ENCODE measurements at places on chromosomes 12 and 14. TPM values are rescaled to one million over a fixed set of nuclear protein-coding genes. Genes with fewer than 3 reads are reported as not detected.
A peak's percentile ranks its signal among the peaks of the same experiment; 100 is the strongest.

The PRH2 gene
- total RNA-seq = not detected

GRCh38 chr14:105500726-105501101 lies 9.7 kb downstream of the TEDC1 start:
- no peak for DNase-seq

DNA sequence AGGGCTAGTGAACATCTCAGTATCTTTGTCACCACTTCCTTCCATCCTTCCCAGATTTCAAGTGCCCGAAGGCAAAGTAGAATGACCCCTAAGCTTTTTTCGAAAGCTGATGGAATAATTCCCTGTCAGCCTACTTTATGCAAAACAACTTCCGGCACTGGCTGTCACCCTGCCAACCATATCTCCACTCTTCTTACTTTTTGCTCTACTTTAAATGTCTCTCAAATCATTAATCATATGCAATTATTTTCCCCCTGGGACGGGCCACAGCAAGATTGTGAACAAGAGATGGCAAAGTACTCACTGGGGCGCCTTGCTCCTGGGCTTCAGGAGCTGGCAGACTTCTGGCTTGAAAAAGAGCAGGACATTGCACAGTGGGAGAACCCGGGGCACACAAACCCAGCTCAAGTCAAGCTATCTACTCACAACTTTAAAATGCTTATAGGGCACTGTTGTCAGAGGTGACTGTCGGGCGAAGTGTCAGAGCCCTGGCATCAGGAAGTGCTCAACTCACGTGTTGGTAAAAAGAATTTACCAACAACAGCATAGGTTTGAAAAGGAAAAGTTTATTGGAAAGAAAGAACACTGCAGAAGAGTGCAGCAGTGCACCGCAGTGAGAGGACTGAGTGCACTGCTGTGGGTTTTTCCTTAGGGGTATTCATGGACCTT lies 373.5 kb downstream of the PAWR start:
- no peak for DNase-seq

The DHRS7 gene
- 68.0 TPM for total RNA-seq

GRCh38 chr14:47240748-47241437 lies 434.5 kb downstream of the MDGA2 start:
- no peak for DNase-seq

- DNase-seq = no peak
These were observed 3.3 kb downstream of the AKT1 start for GRCh38 chr14:104792101-104792884.

GRCh38 chr12:43132291-43132690 lies 419.7 kb downstream of the ADAMTS20 start:
- DNase-seq = no peak

The AMDHD1 gene
- total RNA-seq = 1.4 TPM

DNA sequence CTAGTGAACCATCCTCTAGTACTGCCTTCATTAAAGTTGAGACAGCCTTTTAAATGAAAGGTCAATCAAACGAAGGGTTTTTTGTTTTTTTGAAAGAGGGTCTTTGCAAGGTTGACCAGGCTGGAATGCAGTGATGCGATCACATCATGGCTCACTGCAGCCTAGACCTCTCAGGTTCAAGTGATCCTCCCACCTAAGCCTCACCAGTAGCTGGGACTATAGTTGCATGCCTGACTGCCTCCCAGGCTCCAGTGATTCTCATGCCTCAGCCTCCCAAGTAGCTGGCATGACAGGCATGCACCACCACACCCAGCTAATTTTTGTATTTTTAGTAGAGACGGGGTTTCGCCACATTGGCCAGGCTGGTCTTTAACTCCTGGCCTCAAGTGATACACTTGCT lies 114.6 kb upstream of the SINHCAF start:
- no peak for DNase-seq

- no peak for DNase-seq
These were observed 10.0 kb downstream of the ATP2B1 start for GRCh38 chr12:89698607-89699006.

GRCh38 chr14:57709909-57710308 lies 156.0 kb downstream of the SLC35F4 start:
- DNase-seq = no peak

The BATF gene
- 74.6 TPM for total RNA-seq

GRCh38 chr12:68972595-68972994 lies 39.6 kb upstream of the CPM start:
- DNase-seq = no peak

DNA sequence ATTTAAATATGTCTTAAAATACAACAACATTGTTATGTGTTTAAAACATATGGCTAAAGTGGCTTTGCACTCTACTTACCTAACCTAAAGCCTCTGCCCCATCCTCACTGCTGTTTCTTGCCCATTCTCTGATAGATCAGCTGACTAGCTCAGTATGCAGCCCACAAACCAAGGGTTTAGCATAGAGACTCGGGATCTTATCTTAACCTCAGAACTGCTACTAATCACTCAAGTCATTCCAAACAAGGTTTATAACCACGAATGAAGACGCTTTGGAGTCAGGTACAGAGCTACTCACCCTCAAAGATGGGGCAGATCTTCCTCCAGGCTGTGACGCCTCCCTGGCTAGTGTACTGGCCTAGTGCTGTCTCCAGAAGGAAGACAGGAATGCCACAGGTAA lies 19.3 kb downstream of the SLC6A13 start:
- no peak for DNase-seq

DNA sequence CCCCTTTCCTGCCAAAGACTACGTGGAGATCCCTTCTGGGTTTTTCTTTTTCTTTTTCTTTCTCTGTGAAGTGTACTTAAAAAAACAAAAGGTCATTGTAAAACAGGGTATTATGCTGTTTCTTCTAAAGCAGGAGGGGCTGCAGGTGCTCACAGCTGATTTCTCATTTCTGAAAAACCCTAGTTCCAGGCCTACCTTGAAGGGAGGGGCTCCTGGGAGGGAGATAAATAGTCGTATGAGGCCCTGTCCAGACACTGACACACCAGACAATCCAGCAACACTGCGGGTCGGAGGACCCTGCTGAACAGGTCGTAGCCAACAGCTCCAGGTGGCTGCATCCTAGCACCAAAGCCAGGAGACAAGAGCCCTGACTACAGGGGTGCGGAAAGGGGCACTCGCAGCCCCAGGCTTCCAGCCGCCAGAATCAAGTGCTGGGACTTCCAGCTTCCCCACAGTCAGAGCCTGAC lies 41.1 kb downstream of the PSMA6 start:
- no peak for DNase-seq

DNA sequence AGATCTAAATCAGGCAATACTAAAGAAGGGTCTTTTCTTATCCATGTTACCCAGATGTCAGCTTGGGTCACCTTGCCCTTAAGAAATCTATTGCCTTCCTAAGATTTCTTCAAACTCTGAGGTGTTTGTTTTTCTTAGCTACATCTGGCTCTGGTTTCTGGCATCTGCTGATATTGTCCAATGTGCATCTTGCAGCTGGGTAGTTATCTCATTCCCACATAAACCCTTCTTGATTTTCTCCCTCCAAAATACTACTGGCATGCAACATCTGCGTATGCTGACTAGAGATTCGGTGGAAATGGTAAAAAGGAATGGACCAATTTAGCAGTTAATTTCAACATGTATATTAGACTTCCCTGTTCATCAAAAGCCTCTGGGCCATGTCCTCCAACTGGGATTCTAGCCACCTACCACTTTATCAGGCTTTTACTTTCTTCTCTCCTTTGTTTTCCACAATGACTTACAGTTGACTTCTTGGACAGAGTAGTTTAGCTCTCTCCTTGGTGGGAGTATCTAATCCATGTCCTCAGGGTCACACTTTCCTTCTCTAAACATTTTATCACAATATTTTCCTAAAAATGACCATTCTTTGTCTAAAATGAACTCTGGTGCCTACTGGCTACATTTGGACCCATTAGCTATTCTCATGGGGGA lies 324.8 kb upstream of the FAR2 start:
- DNase-seq = no peak

DNA sequence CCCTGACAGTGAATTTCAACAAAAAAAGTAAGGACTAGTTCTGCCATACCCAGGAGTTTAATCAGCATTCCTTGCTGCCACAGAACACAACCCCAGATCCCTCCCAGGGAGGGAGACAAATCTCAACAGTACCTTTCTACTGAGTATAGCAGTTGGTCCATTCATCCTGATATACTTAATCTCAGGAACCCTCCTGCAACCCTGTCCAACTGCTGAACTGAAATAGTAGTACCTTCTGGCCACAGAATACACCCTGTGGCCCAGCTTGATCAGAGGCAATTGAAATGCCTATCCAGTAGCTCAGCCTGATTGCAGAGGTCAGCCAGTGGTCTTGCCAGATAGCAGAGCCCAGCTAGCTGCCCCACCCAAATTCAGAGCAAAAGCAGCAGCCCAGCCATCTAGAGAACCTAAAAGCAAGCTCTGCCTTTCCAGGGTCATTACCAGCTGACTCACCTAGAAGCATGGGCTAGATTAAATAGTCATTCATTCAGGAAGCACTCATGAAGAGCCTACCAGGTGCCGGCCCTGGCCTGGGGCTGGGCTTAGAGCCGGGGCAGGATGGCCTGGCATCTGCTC lies 40.0 kb upstream of the RHOJ start:
- no peak for DNase-seq

GRCh38 chr14:84482256-84483071 lies 1047.5 kb upstream of the FLRT2 start:
- no peak for DNase-seq

The CRY1 gene
- total RNA-seq = 20.6 TPM

The CATSPERB gene
- total RNA-seq = 0.14 TPM

DNA sequence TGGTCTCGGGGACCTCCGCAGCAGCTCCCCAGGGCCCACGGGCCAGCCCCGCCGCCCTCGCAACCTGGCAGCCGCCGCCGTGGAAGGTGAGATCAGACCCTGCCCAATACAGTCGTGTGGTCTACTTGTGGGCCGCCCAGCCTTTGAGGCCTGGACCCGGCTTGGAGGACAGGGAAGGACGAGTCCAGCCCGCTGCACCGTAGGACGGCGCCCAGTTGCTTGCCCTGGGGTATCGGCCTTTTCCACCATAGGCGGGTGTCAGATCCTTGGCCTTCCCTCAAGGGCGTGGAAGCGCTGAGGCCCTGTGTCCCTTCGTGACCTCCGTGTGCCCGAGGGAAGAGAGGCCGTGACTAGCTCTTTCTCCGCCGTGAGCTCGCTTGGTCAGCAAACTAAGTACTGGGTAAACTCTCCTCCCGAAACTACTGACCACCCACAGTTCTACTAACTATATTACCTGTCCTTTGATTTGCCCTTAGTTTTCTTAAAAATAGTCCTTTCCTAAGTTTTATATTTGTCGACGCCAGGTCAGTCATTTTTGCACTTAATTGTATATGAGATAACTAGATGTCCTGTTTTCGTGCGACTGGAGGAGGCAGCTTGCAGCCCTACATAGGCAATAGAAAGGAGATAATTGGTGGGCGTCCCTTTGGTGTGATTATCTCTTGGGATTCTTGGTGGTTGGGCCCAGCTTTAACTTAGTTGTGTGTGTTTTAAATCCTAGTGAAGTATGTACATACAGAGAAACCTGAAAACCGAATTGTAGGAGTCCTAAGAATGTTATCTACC lies 757 bp downstream of the SLC25A3 start:
- peak; percentile 54 for DNase-seq

DNA sequence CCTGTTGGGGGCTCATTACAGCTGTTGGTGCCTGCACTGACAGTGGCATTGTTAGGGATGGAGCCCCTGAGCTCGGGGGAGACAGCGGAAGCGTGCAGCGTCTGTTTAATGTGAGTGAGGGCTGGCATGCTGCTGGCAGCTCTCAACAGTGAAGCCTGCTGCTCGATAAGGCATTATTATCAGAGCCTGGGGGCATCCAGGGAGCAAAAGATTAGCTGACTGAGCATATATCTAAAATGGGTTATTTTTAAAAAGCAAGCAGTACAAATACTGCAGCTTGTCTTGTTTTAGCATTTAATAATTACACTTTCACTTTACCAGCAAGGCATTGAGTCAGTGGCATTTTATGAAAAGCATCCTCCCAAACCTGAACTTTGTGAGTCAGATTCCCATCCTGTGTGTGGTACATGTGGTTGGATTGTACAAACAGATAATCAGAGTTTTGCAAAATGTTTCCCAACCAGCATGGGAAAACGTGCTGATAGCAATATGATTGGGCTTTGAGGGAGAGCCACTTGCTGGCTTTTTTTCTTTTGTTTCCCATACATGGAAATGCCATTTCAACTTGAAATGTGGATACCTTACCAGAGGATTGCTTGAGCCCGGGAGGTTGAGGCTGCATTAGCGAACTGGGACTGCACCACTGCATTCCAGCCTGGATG lies 150.8 kb downstream of the PRKCH start:
- DNase-seq = peak; percentile 69

The BMAL2 gene
- 38.4 TPM for total RNA-seq

GRCh38 chr12:38662829-38663228 lies 242.6 kb downstream of the CPNE8 start:
- DNase-seq = no peak

DNA sequence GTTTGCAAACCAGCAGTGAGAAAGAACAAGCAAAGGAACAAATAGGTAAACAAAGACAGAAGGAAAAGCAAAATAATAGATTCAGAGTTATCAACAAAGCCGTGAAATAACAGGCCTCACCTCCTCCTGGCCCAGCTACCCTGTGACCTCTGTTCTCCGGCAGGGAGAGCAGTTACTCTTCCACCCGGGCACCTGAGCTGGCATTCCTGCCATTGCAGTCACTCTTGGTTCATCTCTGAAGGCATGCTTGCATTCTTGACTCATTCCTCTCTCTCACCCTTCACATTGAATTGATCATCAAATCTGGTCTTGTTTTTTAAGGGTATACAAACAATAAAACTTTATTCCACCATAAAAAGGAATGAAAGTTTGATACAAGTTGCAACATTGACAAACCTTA lies 95.1 kb downstream of the TTC8 start:
- no peak for DNase-seq

The TAS2R7 gene
- total RNA-seq = not detected

- no peak for DNase-seq
These were observed 9.5 kb downstream of the RITA1 start for GRCh38 chr12:113194971-113195391.

- no peak for DNase-seq
These were observed 5.7 kb upstream of the NECAP1 start for GRCh38 chr12:8076366-8076765.

DNA sequence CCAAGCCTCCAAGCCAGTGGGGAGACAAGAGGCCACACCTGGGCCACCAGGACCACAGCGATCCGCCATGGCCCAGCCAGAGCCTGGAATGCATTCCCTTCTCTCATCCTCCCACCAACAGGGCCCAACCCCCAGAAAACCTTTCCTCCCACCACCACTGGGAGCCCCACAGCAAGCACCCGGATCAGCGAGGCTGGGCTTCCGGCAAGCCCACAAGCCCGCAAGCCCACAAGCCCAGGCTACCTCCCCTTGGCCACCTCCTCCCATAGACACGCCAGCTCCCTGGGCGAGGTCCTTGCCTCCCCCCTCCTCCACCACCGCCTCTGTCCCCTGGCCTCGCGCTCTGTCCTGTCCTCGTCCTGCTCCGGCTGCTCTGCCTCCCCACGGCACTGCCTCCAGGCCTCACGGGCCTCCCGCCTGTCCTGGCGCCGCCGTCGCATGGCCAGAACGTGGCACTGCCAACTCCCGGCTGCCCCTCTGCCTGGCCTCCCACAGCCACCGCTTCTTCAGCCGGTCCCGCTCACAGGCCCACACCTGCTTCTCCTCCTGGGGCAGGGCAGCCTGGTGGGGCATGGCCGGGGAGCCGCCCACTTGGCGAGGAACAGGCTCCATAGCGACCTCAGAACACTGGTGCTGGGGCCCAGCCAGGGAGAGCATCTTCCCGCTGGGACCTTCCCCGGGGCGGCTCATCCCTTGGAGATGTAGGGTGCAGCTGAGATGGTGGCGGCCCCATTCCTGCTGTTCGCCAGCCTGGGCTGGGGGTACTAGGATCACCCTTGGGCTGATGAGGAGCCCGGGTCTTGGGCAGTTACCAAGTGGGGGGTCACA lies 5.6 kb downstream of the CDK2AP1 start:
- no peak for DNase-seq

- peak; percentile 77 for DNase-seq
These were observed 560 bp downstream of the LGALS3 start for GRCh38 chr14:55129428-55130195.
